ENCODE measurements at places on chromosomes 5 and 9.

DNA sequence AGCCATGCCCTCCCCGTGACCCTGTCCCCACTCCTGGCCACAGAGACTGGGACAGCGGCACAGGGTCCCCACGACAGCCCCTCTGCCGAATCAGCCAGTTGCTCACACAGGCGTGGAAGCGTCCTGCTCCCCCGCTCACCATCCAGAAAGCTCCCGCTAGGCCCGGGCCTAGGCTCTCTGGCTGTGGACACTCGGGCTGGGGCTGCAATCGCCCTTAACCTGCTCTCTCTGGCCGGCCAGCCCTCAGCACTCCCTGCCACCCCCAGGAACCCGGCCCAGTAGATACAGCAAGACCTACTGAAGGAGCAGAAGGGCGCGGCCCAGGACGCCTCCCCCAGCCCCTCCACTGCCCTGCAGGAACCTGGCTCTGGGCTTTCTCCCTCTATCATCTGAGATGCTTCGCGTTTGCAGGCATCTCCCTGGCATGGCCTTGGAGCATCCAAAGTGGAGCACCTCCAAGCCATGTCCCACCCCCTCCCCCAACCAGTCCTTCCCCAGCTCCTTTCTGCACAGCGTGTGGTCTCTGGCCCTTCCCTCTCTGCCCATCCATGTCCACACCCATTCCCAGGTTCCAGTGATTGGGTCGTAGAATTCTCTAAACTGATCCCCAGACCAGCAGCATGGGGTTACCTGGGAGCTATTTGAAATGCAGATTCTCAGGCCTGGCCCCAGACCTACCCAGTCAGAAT, 113.7 kb upstream of the LMX1B start:
- DNase-seq, result peak; percentile 36

DNA sequence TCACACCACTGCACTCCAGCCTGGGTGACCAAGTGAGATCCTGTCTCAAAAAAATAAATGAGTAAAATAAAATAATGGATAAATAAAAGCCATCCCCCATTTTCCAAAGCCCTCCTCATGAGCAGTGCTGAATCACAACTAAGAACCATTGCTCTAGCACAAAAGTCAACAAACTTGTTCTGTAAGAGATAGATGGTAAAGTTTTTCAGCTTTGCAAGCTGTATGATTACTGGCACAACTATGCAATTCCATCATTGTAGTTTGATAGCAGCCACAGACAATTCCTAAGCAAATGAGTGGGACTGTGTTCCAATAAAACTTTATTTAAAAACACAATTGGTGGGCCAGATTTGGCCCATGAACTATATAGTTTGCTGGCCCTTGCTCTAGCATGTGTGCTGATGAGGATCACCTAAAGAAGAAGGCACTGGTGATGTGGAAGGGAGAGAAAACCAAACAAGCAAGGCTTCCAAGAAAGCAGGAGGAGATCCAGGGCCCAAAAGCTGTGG, 64.6 kb downstream of the NEURL1B start:
- DNase-seq, result no peak

GRCh38 chr5:95934207-95934804, 27.3 kb downstream of the ELL2 start:
- no peak for DNase-seq

DNA sequence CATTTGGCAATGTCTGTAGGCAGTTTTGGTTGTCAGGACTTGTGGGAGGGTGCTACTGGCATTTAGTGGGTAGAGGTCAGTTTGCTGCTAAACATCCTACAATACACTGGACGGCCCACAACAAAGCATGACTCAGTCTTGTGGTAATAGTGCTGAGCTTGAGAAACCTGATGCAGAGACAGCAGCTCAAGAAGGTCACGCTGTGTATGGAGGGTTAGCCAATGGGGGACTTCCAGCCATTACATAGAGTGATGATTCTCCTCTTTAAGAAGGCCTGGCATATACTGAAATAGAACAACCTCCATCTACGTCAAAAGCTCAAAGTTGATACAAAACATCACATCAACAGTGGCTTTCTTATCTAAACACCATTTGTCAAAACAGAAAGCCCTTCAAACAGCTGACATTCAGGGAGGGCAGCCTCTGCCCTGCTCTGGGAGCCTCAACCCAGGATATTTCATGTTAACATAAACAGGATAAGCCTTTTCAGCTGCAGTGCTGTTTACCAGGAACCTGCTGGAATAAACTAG, 143.0 kb downstream of the GPBP1 start:
- no peak for DNase-seq

DNA sequence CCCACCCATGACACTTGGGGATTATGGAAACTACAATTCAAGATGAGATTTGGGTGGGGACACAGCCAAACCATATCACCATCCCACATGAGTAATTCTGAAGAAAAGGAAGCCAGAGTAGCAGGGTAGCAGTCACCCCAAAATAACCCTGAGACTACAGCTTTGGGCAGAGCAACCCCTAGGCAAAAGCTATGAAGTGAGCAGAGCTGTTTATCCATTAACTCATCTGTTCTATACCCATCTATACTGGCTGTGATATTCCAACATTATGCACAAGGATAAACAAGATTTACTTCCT, 12.3 kb upstream of the REEP5 start:
- no peak for DNase-seq

- DNase-seq, result peak; percentile 75
Measured at GRCh38 chr5:176596689-176597416, 13.1 kb downstream of the GPRIN1 start.

DNA sequence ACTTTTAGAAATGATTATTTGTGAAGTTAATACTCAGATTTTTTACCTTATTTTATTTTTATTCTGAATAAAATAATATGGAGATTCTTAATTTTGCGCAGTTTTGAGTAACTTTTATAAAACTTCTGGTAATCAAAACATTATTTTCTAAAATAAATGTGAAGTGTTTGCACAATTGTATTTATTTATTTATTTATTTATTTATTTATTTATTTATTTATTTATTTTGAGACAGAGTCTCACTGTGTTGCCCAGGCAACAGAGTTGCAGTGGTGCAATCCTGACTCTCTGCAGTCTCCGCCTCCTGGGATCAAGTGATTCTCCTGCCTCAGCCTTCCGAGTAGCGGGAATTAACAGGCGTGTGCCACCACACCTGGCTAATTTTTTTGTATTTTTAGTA, 73.5 kb downstream of the RPS6 start:
- no peak for DNase-seq

GRCh38 chr5:117859176-117859575, 1129.2 kb downstream of the DTWD2 start:
- no peak for DNase-seq

- no peak for DNase-seq
Measured at GRCh38 chr5:135492319-135492626, 40.1 kb upstream of the TIFAB start.

- DNase-seq, result no peak
Measured at GRCh38 chr5:81495286-81495685, 101.4 kb upstream of the ACOT12 start.

DNA sequence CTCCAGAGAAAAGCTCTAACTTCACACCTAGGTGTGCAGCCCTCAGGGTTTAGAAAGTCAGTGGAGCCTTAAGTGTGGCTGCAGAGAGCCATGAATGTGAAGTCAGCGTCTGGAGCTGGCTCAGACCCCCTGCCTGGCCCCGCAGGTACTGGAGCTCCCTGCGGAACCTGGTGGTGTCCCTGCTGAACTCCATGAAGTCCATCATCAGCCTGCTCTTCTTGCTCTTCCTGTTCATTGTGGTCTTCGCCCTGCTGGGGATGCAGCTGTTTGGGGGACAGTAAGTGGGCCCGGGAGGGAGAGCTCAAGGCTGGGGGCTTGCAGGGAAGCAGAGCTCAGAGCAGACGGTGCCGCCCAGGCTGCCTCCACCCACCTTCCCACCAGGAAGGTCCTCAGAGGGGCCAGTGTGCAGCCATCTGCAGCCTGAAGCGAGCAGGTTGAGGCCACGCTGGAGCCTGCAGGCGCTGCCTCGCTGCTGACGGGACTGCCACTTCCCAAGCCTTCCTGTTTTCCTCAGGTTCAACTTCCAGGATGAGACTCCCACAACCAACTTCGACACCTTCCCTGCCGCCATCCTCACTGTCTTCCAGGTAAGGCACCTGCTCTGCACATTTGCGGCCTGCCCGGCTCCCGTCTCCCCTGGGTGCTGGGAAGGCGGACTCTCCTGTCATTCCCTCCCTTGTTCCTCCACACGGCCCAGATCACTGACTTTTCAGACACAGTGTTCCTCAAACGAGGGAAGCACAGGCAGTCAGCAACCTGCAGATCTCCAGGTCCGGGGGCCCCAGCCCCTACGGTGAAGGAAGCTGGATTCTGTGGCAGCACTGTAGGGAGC, 108.9 kb downstream of the CACNA1B start:
- DNase-seq, result no peak

DNA sequence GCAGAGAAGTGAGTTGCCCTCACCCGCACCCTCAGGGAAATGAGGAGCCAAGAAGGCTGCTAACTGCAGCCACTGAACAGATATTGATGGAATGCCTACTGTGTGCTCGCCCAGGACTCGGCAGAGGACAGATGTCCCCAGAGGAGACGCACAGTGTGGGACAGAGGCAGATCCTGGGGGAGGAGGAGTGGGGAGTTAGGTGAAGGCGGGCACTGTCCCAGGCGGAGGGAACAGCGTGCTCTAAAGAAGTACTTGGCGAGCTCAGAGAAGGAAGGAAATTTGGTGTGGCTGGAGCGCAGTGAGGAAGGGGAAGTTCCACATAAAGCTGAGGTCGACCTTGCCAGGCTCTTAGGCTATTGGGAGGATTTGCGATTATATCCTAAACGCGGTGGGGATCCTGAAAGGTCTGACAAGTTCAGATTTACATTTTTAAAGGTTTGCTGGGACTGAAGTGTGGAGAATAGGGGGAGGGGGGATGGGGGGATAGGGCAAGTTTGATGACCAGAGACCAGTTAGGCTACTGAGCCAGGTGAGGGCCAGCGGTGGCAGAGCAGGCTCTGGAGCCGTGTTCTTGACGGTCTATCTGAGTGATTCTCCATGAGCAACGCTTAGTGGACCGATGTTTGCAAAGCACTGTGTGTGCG, 23.6 kb upstream of the CERCAM start:
- peak; percentile 39 for DNase-seq

DNA sequence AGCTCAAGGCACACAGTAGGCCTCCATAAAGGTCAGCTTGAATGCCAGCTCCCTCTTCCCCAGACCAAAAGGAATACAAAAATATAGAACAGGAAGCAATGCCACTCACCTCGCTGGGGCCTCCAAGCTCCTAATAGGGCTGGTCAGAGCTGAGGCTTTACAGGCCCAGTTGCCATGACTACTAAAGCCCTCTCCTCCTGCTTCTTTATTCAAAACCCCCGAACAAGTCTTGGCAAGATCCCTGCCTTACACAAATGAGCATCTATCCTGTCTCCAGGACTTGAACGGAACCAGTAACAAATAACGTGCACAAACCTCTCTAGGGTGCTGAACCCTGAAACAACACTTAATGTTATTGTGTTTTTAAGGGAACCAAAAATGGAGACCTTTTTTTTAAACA, 136.3 kb downstream of the SIL1 start:
- no peak for DNase-seq

DNA sequence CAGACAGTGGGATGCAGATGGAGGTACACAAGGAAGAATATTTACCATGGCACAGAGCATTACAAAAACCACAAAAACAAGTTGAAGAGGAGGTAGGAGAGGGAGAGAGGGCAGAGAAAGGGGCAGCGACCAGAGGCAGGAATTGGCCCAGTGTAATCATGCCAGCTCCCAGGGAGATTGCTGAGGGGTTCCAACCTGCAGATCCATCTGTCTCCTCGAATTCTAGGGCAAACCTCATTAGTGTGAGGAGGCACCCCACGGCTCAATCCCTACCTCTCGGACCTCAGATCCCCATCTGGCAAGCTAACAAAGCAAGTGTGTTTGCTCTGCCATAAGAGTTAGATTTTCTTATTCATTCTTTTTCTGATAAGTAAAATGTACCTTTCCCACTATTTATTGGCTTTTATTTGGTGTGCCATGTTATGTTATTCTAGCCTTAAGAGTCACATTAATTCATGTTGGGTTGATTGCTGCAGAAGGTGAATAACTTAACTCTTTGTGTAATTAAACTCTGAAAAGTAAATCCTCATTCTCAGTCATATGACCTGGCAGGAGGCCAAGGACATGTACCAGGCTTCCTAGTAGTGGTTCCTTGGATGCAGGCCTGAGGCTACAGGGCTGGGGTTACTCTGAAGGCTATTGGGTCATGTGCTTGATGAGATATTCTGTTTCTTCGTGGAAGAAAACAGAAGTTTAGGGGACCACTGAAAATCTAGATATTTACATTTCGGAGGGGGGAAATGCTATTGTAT, 315.2 kb upstream of the ATP10B start:
- DNase-seq, result no peak

DNA sequence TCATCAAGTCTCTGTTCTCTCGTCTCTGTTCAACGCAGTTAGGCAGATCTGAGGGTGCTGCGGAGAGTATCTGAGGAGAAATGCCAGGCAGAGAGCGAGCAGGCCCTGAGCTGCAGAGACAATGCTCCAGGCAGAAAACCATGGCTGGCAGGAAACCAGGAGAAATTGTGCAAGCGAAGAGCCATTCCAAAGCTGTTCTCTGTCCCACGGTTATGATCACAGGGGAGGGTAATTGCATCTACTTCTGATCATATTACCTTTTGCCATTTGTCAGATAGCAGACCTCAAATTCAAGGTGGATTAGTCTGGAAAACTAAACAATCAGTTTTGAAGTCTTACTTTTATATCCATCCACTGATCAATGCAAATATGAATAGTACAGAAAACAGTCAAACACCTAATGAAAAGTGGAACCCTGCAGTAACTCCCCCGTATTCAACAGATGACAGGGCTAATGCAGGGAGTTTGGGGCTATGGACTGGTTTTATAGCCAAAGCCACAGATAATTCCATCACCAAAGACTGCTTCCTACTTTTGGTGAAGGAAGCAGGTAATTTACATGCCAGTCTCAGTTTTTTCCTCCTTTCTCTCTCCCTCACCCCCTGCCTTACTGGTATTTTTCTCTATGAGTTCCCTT, 228.0 kb downstream of the DCP2 start:
- DNase-seq, result no peak

DNA sequence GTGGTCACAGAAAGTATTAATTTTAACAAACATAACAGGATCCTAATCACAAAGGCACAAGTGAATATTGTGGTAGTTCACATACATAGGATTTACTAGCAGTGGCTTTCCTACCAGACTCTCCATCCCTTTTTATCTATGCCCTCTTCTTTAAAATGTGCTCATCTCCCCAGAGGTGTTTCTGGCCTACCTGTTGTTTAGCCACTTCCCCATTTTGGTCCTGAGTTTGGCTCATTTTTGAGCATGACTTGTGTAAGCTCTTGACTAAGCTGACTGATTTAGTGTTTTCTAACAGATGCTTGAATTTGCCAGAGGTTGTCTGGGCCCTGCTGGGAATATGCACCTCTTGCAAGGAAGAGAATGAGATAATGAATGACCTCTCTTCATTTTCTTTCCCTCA, 517.7 kb upstream of the CLINT1 start:
- DNase-seq, result no peak

- DNase-seq, result no peak
Measured at GRCh38 chr9:7055171-7055903, 297.6 kb downstream of the KDM4C start.

- DNase-seq, result no peak
Measured at GRCh38 chr5:132877938-132878337, 4.5 kb downstream of the LEAP2 start.

GRCh38 chr5:151155775-151156506, 1.6 kb downstream of the ANXA6 start:
- no peak for DNase-seq

GRCh38 chr9:35763803-35764202, 9.7 kb upstream of the MSMP start:
- DNase-seq, result no peak
